ENCODE measurements at places on chromosomes 2 and 18. TPM values are rescaled to one million over a fixed set of nuclear protein-coding genes. Genes with fewer than 3 reads are reported as not detected.

The CAPN13 gene
- total RNA-seq: not detected

The NAPG gene
- 38.8 TPM for total RNA-seq

The ST8SIA5 gene
- not detected for total RNA-seq

The ABCG8 gene
- not detected for total RNA-seq

The ITGA4 gene
- total RNA-seq: 18.3 TPM

The SLC16A14 gene
- total RNA-seq: 4.1 TPM

The MITD1 gene
- total RNA-seq: 25.7 TPM

The PER2 gene
- 2.8 TPM for total RNA-seq

The CFC1 gene
- not detected for total RNA-seq

The VIT gene
- total RNA-seq: 2.0 TPM

The IL36RN gene
- total RNA-seq: 0.09 TPM

The EPHA4 gene
- total RNA-seq: 26.7 TPM

The MATN3 gene
- total RNA-seq: 1.5 TPM

The FIGN gene
- total RNA-seq: 0.65 TPM

The PDCD1 gene
- total RNA-seq: not detected

The SCG2 gene
- 3.3 TPM for total RNA-seq

The FAP gene
- 148 TPM for total RNA-seq

The UGT1A3 gene
- not detected for total RNA-seq

The THSD7B gene
- 0.09 TPM for total RNA-seq
